ENCODE measurements at places on chromosomes 5 and 9.

GRCh38 chr9:88749420-88749819 lies 214.4 kb downstream of the NXNL2 start:
- DNase-seq, result no peak

DNA sequence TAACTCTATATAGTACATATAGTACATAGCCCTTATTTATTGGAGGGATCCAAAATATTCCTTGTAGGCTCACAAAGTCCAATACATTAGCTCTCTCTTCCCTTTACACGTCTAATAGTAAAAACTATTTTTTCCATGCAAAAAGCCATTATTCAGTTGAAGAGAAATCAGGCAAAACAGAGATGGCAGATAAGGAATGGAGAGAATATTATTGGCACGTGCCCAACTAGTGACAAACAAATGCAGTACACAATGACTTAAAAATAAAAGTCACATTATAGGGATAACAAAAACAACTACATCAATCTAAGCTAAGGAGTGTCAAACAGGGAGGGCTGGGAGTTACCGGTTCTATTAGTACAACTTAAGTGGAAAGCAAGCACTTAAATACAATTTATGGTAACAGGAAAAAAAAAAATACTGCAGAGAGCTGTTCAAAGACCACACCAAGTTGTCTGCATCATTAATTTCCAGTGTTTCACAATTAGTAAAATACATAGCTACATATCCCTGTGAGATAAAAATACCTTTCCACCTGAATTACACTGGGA lies 4.1 kb upstream of the SCAI start:
- no peak for DNase-seq

GRCh38 chr5:56565283-56565615 lies 250.1 kb upstream of the MAP3K1 start:
- no peak for DNase-seq

DNA sequence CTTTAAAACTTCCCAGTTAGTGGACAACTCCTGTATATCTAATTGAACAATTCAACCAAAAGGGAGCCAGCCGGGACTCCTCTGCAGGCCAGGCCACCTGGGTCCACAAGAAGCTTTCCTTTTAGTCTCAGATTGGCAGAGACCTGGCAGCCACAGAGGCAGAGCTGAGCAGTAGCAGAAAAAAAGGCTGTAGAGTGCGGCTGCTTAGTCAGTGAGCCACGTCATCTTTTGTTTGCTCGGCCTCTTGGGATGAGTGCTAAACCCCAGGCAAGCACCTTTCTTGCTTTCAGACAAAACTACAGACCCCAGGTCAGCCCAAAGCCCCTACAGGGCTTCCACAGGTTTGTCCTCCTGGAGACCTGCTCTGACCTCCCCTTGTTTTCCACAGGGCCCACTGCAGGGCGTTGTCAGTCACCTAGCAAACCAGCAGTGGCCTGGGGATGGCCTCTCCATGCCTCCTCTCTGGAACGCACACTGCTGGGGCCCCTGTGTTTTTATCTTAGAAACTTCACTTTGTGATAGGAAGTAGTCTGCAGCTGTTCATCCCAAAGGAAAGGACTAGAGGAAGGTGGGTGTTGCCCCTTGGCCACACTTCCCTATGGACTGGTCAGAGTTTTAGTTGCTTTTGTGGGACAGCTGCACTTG lies 49.9 kb downstream of the SHB start:
- DNase-seq, result no peak

- DNase-seq, result no peak
Measured at GRCh38 chr5:10233505-10233904, 16.2 kb downstream of the ATPSCKMT start.

DNA sequence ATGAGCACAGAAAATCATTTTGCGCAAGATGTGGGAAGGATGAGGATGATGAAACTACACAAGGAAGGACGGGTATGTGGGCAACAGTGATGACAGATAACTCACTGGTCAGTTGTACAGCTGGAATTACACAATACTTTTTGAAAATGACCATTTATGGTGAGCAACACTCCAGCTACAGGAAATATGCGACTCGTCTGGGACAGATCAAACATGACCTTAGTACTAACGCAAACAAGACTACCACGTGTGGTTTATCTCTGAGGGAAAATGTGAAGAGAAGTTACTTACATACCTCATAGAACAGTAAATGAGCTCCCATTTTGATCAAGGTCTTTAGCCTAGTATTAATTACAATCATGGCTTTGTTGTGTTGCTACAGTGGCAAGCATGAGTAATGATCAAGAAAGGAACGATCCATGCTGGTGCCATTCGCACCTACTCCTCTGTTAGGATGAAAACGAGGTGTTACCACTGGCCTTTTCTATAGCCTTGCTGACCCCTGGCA lies 456.9 kb downstream of the BNC2 start:
- DNase-seq, result no peak

DNA sequence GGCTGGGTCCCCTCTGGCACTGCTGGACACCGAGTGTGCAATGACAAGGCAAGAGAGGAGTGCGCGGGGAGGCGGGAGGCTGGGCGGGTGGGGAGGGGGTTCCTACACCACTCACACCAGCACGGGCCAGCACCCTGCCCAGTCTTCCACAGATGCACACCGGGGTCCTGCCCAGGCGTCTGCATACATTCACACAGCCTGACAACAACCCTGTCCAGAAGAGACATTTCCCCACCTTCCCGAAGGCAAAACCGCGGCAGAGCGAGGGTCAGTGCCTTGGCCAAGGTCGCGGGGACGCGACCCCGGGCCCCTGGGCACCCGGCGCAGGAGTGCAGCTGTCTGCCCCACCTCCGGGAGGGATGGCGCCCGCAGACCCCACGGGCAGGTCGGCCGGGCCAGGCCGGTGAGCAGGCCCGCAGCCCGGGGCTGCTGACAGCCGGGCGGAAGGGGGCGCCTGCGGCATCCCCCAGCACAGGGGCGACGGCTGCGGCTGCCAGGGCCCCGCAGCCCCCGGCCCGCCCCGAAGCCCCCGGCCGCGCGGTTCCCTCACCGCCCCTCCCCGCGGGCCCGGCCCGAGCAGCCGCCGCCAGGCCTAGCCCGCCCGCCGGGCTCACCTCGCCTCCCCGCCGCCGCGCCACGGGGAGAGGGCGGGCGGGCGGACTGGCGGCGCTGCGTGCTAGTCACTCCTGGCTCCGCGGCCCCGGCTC lies 496 bp downstream of the MAPK9 start:
- peak; percentile 51 for DNase-seq

DNA sequence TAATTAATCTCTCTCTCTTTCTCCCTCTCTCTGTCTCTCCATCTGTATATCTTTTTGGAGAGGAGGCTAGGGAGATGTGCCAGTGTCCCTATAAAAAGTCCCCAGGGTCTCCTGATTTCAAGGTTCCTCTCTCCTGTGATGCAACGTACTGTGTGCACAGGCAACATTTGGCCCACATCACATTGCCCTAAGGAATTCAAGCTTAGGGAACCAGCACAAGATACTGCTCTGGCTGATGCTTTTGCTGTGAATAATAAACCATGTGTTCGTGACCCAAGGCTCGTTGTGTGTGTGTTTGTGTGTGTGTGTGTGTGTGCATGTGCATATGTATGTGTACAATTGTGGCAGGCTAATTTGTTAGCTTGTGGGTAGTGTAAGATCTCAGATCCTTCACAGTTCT lies 9.7 kb downstream of the SPATA9 start:
- no peak for DNase-seq
